Pons (tissue), 1 donor: ENCODE measurements at places on chromosomes 1 and 21.
A peak's percentile ranks its signal among the peaks of the same experiment; 100 is the strongest.

- no peak for DNase-seq
Measured at GRCh38 chr1:31521761-31522555, 54.4 kb upstream of the TINAGL1 start.

- peak; percentile 45 for DNase-seq
Measured at GRCh38 chr1:161019751-161020495, 1.0 kb downstream of the F11R start.

GRCh38 chr1:228142155-228142691 lies 2.1 kb downstream of the GUK1 start:
- DNase-seq: no peak

- DNase-seq: peak; percentile 85
Measured at GRCh38 chr1:54581621-54582035, 33.6 kb downstream of the ACOT11 start.

DNA sequence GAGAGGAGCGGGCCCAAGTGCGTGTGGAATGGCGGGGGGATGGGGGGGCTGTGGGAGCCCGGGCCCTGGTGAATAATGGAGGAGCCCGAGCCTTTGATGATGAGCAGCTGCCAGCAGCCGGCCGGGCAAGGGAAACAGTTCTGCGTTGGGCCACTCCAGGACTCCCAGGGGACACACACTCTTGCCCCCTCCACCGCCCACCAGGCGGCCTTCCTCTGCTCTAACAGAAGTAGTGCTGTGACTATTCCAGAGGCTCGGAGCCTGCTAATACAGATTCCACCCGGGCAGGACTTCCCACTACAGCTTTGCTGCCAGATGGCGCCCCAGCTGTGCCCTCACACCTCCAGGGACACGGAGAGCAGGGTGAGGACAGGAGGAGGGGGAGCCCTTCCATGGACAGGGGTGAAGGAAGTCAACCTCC lies 48.2 kb upstream of the LRP8 start:
- DNase-seq: no peak

GRCh38 chr1:92952714-92953113 lies 8.5 kb downstream of the DIPK1A start:
- DNase-seq: no peak

DNA sequence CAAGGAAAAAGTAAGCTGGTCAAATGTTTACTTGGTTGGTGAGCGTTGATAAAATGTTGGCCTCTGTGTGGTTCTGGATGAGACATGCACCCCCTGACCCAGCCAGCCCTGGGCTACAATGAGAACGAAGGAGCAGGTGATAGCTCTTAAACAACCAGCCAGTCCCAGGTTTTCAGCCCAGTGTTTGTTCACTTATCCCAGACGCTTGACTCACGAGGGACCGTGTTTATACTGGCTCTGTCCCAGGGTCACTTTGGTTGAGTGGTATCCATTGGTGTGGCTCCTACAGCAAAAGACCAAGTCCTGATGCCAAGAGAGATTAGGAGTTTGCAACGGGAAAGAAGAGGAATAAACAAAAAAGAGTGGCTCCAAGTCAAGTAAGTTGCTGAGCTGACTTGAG lies 86.9 kb downstream of the KCNJ15 start:
- no peak for DNase-seq

GRCh38 chr21:26833011-26833410 lies 12.2 kb downstream of the ADAMTS1 start:
- DNase-seq: no peak
